WERI-Rb-1 (cell line): ENCODE measurements at places on chromosomes 11 and 22.
A peak's percentile ranks its signal among the peaks of the same experiment; 100 is the strongest.

DNA sequence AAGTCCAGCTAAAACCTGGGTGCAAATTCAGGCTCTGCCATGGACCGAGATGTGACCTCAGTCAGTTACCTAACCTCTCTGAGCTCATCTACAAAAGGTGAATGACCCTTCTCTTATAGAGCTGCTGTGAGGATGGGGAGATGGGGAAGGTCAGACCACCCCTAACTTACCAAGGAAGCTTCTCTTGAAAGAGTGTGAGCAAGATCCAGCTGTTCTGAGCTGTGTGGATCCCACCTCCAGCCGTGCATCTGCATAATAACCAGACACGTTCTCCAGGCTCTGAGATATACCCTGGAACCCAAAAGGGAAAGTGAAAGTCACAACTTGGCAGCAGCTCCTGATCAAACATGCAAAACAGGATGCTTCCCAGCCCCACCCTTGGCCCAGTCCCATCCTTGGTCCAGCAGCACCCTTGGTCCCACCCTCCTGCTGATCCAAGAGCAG lies at the start of gene APOL3:
Gene APOL3 (minus strand): TSS at position 257 of the 444 bp plus-strand sequence. CDS start 11,700 bp downstream, outside the sequence.
- no peak for DNase-seq

DNA sequence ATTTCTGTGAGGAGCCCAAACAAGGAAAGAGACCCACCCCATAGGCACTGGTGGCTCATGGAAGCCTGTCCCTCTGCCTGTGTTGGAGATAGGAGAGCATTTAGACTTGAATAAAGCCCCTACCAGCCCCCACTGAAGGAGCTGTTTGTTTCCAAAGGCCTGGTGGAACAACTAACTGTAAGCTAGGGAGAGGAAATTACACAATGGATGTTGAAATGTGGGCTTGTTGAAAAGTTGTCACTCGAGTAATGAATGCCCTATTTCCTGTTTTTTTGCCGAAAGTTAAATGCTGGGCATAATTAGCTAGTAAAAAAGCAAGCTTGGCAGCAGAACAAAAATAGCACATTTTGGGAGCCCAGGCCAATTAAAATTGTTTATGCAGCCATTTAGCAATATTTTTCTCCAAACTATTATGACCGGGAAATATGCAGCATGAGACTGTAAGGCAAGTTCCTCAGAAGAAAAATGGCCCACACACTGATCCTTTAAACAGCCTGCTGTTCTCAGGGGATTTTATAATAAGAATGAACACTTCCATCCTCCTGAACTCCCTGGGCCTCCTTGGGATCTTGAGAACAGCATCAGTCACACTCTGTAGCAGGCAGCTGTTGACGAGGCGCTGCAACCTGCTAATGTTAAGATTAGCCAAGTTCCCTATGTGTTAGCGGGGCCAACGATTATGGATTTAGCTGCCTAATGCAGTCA lies 38.6 kb upstream of the LMO2 start:
- peak; percentile 59 for DNase-seq

GRCh38 chr11:134565343-134565891 lies 153.4 kb upstream of the B3GAT1 start:
- no peak for DNase-seq

- peak; percentile 10 for DNase-seq
Observed at GRCh38 chr11:3215346-3216026, 3.1 kb downstream of the MRGPRG start.

DNA sequence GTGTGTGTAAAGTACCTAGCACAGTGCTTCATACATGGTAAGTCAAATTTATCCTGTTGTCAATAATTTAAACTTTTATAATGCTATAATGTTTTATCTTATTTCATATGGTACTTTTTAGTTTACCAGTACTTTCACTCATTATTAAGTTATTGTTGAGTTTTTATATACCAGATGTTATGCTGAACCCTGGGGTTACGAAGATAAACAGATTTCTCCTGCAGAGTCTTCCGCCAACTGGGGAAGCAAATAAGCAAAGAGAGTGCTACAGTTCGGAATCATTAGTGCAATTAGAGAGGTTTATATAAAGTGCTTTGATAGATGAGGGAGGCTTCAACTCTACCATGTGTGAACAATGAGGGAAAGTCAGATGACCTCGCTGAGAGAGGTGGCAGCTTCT lies 362.3 kb downstream of the DYNC2H1 start:
- no peak for DNase-seq

- DNase-seq, result no peak
Observed at GRCh38 chr11:131824771-131825170, 454.4 kb downstream of the NTM start.

GRCh38 chr22:25130462-25130861 lies 69.2 kb upstream of the CRYBB3 start:
- DNase-seq, result no peak

DNA sequence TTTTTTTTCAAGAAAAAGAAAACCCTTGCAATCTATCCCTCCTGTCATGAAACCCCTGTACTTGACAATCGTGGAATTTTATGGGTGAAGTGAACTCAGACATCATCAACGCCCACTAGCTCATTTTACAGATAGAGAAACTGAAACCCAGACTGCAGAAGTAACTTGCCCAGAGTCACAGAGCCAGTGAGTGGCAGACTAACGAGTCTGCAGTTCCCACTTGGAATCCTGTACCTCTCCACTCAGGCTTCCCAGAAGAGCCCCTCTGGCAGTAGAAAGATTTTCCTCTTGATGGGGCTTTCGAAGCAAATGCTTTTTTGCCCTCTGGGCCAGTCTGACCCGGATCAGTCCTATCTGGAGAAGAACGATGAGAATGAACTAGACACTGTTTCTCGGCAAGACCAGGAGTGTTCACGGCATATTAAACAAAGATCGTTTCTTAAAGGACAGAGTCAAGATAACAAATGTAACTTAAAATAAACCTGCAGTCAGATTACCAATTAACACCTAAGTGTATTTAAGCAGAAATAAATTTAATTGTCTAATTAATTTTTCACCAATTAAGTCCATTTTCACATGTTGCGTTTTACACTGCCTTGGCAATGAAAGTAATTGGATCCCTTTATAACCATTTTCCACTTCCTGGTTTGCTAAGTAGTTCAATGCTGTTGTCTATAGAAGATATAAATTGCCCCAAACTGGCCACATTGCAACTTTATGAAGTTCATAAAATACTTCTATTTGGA lies 61.3 kb upstream of the CREB3L1 start:
- DNase-seq, result no peak

GRCh38 chr11:128135451-128135850 lies 451.9 kb downstream of the ETS1 start:
- no peak for DNase-seq
